NCI-H82 (cell line): ENCODE measurements at places on chromosomes 12 and 14.

GRCh38 chr12:124503305-124503704, 64.1 kb downstream of the NCOR2 start:
- no peak for DNase-seq

GRCh38 chr12:120474616-120474960, 5.0 kb upstream of the SRSF9 start:
- no peak for DNase-seq

DNA sequence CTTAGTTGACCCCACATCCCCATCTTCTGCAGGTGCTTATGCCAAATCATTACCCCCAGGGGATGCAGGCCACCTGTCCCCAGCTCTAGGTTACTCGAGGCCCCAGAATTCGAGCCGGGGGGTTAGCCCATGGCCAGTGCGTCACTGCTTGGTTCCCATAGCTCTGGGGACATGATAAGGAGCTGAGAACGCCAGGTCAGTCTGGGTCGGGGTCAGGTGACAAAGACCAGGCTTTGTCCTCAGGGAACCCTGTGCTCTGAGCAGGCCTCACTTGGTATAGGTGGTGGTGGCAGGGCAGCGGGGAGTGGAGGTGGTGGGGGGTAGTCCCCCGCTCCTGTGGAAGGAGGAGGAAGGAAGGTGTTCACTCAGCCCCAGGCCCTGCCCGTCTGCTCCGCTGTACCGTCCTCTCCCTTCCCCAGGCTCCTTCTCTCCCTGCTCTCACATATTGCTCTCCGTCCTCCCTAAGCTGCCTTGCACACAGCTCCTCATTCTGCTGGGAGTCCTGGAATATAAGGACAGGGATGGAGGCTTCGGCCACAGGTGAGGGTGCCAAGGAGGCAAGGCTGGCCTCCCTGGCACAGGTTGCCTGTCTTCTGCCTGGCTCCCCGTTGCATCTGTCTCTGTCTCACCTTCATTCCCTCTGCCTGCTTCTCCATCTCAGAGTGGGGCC, 2.0 kb upstream of the MYH6 start:
- no peak for DNase-seq

DNA sequence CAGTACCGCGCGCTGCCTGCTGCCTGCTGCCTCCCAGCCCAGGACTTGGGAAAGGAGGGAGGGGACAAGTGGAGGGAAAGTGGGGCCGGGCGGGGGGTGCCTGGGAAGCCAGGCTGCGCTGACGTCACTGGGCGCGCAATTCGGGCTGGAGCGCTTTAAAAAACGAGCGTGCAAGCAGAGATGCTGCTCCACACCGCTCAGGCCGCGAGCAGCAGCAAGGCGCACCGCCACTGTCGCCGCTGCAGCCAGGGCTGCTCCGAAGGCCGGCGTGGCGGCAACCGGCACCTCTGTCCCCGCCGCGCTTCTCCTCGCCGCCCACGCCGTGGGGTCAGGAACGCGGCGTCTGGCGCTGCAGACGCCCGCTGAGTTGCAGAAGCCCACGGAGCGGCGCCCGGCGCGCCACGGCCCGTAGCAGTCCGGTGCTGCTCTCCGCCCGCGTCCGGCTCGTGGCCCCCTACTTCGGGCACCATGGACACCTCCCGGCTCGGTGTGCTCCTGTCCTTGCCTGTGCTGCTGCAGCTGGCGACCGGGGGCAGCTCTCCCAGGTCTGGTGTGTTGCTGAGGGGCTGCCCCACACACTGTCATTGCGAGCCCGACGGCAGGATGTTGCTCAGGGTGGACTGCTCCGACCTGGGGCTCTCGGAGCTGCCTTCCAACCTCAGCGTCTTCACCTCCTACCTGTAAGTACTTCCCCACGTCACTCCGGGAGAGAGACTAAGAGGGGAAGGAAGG, at the start of gene LGR5:
TSS of gene LGR5 (plus strand) at position 186 of the 732 bp plus-strand sequence. CDS start at position 469, 283 bp downstream.
- DNase-seq: peak; percentile 68

DNA sequence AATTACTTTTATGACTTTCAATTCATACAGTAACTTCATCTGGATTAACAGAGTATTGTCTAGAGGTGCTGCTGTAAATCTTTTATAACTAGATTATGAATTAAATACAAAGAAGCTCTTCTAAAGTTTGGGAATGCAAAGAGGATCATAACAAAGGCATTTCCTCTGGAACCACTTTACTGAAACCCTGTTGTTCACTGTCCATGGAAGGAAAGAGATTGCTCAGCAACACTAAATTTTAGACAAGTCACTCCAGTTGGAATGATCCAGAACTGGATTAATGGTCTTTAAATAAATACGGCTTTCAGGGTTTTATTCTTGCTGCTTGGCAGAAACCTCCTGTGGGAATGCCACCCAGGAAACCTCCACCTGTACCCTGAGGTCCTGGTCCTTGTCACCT, 250.6 kb downstream of the KSR2 start:
- no peak for DNase-seq

DNA sequence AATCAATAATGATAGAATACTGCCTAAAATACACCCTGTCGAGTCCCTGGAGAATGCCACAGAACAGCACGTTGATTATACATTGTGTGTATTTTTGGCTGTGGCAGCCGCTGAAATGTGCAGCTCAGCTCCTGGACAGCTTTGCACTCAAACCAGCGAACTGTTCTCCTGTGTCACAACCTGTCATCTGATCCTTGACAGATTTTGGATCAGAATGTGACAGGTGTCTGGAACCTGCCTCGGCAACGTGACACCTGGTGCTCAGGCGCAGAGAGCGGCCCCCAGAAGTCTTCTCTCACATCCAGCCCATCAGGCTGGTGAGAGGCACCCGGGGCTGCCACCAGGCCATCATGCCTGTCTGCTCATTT, 19.3 kb downstream of the MVK start:
- no peak for DNase-seq

GRCh38 chr14:66365388-66365787, 120.8 kb upstream of the CCDC196 start:
- no peak for DNase-seq

DNA sequence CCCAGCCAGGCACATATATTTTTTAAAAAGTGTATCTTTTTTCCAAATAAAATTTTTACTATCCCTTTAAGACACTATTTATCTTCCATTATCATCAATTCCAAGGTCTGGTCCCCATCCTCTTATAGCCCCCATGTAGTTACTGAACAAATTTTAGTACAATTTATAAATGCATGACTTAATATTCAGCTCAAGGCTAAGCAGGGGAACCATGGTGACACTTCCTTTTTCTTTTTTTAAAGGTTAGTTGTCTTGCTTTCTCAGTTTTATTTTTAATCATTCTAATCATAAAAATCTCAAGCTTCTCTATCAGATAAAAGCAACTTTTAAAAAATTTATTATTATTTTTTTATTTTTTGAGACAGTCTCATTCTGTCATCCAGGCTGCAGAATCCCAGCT, 92.3 kb downstream of the TRAFD1 start:
- no peak for DNase-seq

- DNase-seq: peak; percentile 99
These were observed 18.5 kb downstream of the NCOR2 start for GRCh38 chr12:124548854-124549378.

DNA sequence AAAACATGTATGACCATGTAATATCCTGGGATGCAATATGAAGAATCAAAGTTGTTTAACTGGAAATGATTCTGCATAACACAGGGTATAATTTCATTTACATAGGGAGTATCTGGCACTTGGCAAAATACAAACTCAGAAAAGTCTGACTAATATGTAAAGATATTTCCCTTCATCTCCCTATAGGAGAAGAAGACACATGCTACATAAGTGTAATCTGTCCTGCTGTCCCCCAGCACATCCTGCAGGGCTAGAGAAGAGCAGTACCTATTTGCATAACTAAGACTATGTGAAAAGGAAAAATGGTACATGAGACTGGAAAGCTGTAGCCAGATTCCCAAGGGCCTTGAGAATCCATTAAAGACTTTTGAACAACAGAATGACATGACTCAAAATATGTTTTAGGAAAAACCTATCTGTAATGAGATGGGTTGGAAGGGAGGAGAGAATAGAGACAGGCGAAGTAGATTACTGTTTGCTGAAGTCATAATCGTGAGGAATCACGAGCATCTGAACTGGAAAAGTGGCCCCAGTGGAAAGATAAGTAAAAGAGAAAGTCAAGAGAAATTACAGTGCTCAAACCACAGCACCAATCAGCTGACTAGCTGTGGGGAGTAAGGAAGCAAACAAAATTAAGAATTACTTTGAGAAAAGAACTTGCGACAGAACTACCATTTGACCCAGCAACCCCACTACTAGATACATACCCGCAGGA, 155.1 kb upstream of the HMGA2 start:
- no peak for DNase-seq

GRCh38 chr14:69106451-69106850, 46.5 kb downstream of the DCAF5 start:
- no peak for DNase-seq

GRCh38 chr12:67853204-67853603, 136.0 kb upstream of the IFNG-AS1 start:
- no peak for DNase-seq

DNA sequence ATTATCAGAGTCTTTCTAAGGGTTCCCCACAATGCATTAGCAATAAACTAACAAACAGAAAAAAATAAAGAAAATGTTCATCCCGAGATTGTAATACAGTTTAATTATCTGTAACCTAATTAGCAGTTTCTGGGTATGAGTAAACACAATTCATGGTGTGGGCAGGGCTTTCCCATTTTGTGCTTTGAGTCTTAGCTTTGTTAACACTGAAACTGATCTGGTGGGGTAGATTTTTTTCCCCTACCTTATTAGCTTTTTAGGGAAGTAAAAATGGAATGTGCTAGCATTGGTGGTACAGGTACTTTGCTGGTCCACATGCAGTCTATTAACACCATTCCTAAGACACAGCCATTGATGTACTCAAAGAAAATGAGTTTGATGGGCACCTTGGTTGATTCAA, 18.4 kb upstream of the KRR1 start:
- DNase-seq: no peak

- peak; percentile 68 for DNase-seq
These were observed 42.5 kb downstream of the CCDC88C start for GRCh38 chr14:91374879-91375702.

GRCh38 chr14:22607291-22607690, 9.2 kb downstream of the ABHD4 start:
- DNase-seq: peak; percentile 5

GRCh38 chr12:92898755-92899154, 30.3 kb downstream of the EEA1 start:
- no peak for DNase-seq

- no peak for DNase-seq
These were observed 36.8 kb downstream of the FGD4 start for GRCh38 chr12:32435921-32436705.

DNA sequence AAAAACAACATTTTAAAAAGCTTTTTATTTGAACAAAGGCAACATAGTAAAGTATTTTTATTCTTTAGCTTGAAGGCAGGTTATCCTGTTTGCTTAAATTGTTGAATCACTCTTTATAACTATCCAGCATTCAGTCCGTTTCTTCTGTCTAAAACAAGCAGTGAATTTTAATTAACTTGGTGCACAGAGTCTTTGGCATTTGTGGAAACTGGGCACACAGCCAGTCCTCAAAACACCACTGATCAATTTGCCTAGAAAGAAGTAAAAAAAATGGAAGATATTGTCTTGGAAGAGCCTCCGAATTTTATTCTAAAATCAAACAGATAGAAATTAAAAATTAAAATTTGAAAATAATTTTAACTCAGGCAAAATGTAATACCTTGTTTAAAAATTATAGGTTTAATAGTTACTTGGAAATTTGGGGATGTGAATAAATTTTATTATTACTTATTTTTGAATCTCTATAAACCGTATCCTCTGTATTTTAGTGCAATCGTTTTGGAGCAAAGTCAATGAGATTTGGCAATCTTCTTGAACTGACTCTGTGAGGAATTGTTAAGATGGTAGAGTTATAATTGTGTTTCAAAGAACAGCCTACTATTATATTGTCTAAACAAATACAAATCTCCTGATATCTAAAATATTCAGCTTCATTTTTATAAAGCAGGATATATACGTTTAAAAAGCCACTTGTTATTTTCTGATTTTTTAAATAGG, 927.0 kb downstream of the SLC16A7 start:
- DNase-seq: no peak

DNA sequence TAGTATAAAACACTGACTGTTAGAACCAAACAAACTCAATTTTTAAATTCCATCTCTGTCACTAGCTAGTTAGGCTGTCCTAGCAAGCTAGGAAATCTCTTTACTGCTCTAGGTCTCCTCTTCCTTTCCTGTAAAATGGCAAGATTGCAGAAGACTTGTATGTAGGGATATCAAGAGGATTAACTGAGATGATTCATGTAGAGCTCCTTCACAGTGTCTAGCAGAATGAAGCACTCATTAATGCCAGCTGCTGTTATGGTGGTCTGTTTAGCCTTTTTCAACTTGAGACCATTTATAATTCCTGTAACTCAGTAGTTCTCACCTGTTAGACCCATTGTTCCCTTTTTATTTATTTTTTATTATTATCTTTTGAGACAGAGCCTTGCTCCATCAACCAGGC, 67.8 kb upstream of the KCNH3 start:
- DNase-seq: no peak

DNA sequence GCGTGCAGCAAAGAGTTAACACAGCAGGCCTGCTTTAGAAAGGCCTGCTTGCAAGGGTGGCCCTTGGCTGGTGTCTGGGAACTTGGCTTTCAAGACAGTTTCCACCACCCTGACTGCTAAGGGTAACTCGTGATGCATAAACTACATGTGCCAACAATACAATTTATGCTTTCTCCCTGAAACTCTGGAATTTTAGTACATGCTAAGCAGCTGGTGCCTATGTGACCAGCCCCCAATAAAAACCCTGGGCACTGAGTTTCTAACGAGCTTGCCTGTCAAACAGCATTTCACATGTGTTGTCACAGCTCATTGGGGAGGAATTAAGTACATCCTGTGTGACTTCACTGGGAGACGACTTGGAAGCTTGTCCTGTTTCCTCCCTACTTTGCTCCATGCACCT, 133.1 kb downstream of the SLC5A8 start:
- no peak for DNase-seq

- DNase-seq: no peak
These were observed 345.8 kb downstream of the CCDC91 start for GRCh38 chr12:28536088-28536487.

- DNase-seq: no peak
These were observed at the start of gene HPD for GRCh38 chr12:121858662-121859572. TSS of gene HPD (minus strand) at chr12:121858859. CDS start at chr12:121858823, 36 bp downstream.

GRCh38 chr14:24403294-24403998, 4.6 kb downstream of the NYNRIN start:
- no peak for DNase-seq

GRCh38 chr12:49264466-49264872, 413 bp upstream of the TUBA1C start:
- no peak for DNase-seq

- no peak for DNase-seq
These were observed 6.4 kb downstream of the LACRT start for GRCh38 chr12:54628186-54628846.
